ENCODE measurements at places on chromosomes 6 and 20.

DNA sequence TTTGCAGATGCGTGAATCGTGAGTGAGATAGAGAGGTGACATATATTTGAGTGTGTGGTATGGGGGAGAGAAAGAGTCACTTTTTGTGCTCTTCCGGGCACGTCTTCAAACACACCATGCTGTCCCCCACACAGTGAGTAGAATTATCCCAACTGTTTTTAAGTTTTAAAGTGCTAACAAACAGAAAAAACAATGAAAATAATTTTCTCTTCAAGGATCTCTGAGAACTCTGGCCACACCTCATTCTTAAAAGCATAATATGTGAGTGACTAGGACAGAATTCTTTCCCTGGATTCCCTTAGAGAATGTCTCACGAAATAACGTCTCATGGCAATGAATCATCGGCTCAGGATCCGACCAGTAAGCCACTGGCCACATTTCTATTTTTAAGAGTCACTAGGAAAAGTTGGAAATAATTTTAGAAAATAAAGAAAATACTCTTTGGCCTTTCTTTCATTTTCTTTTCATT is 235.7 kb upstream of the ZNF217 start:
- DNase-seq: no peak

- no peak for DNase-seq
These were observed 111.1 kb downstream of the BTBD3 start for GRCh38 chr20:12028771-12029170.

GRCh38 chr6:169850154-169850553 is 98.7 kb downstream of the ERMARD start:
- DNase-seq: no peak

DNA sequence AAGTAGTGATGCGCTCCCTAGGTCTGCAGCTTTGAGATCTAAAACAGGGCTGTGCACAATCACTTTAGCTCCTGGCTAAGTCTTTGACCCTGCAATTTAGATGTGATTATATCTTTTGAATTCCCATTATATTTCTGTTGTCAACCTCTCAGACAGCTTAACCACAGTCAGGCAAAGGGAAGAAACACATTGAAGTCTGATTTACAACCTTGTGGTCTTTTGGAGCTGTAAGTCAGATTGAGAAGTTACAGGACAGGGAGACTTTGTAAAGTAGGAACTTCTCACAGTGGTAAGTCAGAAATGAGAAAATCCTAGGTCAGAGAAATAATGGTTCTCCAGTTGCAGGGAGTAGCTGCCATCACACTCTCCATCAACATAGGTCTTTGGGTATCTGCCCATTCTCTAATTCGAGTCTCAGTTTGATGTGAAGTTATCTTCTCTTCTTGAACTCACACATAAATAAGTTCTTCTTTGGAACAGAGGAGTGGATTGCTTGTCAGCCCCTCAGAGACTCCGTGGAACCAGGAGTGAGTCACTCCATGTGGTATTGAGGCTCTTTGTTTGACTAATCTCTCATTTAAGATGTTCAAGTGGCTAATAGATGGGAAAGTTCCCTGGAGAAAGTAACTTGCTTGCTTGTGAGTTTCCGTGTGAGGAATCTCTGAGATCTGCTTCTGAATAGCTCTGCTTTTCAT is 35.0 kb upstream of the SGK1 start:
- no peak for DNase-seq

DNA sequence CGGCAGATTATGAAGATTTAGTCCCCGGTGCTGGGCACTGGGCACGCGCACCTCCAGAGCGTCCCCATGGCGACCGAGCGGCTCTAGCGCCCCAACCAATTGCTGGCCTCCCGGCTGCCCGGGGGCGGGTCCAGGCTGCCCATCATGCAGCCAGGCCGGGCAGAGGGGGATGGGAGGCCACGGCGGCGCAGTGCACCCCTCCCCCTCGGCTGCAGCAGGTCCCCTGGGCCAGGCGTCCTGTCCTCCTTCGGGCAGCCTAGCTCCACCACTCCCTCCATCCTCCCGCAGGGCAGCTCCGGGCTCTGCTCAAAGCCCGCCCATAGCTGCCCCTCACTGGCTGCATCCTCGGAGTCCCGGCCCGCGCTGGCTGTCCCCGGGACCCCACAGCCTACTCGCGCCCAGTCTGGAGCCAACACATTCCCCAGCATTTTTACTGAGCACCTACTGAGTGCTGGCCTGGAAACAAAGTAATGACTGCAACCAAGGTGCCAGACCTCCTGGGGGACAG is 99.4 kb downstream of the ASXL1 start:
- DNase-seq: peak; percentile 21

DNA sequence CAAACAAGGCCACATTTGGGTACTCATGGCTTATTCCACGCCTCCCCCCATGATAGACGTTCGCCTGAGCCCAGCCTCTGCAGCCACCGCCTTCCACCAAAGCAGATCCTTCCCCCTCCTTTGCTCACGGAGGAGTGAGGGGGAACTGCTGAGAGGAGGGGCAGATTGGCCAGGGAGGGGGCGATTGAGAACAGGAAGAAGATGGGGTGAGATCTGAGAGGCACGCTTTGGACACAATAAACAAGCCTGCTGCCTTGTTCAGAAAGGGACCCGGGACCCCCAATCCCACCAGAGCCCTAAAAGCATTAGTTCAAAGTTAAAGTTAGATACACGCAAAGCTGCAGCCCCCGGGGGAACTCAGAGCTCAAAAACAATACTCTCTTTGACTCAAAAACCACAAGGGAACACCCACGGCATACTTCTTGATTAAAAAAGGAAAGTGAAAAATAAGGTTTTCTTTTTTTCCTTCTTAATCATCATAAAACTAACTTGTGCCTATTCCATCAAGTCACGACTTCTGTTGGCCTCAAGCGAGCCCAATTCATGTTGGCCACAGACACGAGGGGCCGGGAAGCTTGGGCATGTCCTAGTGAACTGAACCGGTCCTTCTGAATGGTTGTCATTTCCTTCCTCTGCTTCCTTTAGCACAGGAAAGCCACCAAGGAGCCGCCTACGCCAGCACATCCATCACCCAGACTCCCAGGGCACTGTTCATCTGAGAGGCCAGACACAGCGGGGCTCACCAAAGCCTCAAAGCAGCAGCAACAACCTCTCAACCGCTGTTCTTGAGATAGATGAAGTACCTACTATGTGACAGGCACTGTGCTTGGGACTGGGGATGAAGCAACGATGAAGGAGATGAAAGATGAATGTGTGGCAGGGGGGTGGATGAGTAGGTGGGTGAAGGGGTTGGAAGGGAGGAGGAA is 44.7 kb downstream of the NFATC2 start:
- no peak for DNase-seq

DNA sequence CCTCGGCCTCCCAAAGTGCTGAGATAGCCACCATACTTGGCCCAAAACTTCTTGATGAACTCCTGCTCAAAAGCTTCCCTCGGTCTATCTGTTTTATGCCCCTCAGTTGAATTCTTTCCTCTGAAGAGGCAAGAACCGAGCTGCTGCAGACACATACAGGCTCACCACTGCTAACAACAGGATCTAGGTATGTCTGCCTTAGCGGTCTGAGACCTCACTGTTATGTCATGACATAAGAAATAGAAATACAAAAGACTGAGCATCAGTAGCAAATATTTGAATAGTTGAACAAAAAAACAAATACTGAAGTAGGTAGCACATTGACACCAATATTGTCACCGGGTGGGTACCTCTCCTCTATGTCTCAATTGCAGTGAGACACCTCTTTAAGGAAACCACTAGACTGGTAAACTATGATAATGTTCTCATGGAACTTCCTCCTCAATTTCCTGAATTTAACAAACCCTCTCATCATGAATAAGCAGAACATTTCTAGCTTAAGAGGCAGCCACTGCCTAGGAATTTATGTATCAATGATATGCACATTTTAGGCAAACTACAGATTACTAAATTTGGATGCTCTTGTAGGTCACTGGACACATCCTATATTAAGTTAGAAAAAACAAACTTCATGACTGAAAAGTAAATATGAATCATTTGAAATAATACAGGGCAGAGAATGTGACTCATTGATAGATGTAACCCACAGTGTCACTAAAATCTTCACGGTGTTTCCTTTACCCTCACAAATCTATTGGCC is 9.4 kb upstream of the STXBP5 start:
- DNase-seq: no peak

DNA sequence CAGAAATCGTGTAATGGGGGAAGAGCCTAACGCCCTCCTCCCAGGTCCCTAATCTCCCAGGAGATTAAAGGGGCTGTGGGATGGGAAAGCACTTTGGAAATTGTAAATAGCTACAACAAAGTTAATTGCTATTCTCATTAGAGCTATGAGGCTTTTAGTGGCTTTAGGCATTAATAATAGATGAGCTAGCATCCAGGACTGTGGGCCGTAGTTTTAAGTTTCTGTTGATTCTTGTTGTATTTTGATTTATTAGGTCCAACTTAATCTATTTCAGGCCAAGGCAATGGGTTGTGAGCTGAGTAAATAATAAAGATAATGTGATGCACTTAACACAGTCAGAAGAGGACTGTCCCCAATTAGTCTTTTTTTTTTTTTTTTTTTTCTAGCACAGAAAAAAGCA is 67.7 kb downstream of the ANKRD6 start:
- DNase-seq: no peak

DNA sequence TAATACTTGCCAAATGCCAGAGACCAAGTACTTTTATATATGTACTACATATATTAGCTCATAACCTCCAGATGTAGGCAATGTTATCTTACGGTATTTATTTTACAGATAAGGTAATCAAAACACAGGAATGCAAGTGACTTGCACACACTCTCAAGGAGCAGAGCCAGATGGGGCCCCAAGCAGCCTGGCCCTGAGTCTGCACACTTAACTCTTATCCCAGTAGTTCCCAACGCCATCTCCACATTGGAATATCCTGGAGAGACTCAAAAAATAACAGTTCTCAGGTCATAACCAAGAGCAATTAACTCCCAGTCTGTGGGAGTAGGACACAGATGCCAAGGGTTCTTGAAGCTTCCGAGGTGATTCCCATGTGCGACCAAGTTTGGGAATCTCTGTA is 398.7 kb downstream of the PHF3 start:
- no peak for DNase-seq

- no peak for DNase-seq
These were observed 11.9 kb upstream of the TGM3 start for GRCh38 chr20:2283706-2284423.

DNA sequence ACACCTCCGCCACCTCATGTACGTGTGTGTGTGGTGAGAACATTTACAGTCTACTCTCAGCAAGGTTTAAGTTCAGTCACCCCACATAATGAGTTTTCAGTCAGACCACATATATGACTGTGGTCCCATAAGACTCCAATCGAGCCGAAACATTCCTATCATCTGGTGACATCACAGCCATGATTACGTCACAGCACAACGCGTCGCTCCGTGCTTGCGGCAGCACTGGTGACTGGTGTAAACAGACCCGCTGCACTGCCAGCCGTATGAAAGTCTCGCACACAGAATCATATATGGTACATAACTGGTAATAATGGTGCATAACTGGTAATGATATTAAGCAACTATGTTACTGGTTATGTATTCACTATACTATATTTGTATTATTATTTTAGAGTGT is 150.7 kb downstream of the DLL1 start:
- no peak for DNase-seq

DNA sequence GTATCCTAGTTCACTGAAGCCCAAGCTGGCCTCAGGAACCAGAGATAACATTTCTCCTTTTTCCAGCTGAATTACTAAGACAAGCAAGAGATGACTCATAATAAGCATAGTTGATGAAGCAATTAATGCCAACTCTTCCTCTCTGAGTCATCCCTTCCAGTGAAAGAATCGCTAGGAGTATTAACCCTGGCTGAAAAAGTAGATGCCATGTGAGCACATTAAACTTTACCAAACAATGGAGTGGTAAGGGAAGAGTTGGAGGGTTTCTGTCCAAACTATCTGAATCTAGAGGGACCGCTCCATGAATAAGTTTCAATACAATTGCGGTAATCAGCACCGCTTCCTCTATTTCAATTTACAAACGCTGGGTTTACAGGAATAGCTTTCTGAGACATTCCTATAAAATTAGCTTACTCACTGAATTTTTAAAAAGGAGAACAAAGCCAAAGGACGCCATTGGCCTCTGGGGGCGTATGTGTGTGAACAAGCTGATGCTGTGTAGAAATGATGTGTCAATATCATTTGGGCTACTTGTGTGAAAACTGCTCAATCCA is 48.3 kb downstream of the ATXN1 start:
- no peak for DNase-seq

GRCh38 chr6:36752187-36752885 is 54.7 kb downstream of the RAB44 start:
- DNase-seq: no peak

GRCh38 chr6:105733556-105734162 is 330.8 kb upstream of the PREP start:
- DNase-seq: no peak

GRCh38 chr6:91590191-91590590 is 1003.3 kb upstream of the MAP3K7 start:
- DNase-seq: no peak

DNA sequence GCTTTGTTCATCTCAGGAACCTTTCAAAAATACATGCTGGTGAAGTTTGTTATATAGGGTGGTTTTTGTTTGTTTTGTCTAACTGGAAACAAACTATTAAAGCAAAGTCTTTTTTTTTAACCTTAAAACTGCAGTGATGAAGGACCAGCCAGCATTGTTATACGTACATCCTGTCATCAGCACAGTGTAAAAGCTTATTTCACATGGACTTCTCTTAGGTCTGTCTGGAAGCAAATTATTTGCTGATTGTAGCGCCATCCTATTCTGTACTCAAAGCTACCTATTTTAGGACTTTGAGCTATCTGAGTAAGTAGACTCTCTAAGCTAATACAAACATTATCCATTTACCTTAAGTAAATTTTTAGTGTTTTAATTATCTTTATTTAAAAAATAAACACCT is 61.7 kb downstream of the SNX9 start:
- DNase-seq: no peak

DNA sequence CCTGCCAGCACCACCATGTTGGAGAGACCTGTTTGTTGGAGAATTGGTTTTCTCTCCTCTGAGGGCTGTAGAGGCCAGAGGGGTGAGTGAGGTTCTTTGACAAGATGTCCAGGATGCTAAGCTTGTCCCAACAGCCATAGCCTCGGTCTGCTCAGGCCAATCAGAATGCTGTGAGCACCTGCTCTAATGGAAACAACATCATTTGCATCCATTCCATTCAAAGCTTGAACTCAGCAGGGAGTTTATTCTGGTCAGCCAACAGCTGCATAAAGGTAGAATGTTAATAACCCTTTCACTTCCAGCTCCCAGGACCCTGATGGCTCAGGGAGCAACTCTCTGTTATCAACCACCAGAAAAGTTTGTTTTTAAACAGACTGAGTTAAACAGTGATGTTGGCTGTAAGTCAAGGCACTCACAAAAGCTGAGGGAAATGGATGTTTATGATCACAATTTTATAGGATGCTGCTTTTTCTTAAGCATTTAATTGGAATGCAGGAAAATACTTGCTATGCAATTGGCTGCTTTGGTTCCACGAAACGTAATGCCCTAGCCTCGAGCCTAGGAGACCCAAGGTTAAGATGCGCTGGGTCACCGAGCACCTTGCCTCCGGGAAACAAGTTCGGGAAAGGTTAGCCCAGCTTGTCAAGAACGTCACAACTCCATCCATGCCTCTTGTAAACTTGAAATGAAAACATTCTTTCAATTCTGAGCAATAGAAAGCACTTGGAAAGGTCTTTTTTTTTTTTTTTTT is 155.2 kb downstream of the NFATC2 start:
- DNase-seq: no peak

All from cortex of kidney (tissue), 1 donor.